ENCODE measurements at places on chromosomes 7 and 10.

- no peak for DNase-seq
These were observed 82.6 kb upstream of the ABCB5 start for GRCh38 chr7:20532890-20533289.

GRCh38 chr10:15715619-15716227 is 4.0 kb downstream of the ITGA8 start:
- no peak for DNase-seq

GRCh38 chr7:51234609-51235308 is 81.8 kb downstream of the COBL start:
- DNase-seq: no peak

DNA sequence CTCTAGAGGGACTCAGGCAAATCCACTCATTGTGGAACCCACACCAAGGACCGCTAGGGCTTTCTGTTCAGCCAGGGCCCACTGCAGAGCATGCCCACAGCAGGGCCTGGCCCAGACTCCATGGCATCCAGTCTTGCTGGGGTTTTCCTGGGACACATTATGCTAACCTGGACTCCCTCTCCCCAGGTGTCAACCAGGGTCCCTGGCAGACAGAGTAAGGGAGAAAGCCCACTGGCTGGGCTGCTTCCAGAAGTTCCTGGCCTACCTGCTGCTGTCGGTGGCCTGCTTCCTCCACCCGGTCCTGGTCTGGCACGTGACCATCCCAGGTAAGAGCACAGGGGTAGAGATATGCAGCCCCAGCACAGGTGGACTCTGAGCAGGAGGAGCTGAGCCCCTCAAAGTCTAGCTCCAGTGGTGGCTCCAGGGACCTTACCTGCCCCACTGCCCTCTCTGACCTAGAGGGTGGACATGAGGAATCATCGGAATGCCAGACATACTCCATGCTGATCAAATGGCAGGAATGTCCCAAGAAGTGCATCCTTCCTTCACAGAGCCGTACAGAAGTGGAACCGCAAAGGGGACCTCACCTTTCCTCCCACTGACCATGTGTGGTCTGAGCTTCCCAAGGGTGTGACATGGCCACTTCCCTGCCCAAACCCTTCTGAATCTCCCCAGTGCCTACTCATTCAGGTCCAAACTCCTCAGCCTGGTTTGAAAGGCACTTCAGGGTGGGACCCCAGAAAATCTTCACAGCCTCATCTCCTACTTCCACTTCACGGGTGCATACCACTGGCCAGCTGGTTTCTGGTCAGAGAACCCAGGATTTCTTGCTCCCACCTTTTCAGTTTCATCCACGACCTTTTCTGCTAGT is 22.5 kb downstream of the TMEM72 start:
- DNase-seq: no peak

DNA sequence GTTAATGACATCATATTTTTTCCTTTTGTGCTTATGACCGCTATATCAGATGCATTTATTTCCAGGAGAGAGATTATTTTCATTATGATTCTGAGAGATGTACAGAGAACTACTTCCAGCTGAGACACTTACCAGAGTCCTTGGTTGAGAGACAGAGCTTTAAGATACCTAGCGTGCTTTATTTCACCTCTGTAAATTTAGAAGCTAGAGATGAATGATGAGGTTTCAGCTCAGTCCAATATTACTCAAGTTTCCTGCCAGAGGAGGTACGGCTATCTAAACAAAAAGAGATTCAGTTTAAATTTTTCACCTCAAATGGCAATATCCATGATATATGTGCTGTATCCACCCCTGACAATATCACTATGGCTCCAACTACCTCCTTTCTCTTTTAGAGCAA is 182.6 kb upstream of the FAM3C start:
- DNase-seq: no peak

Data from brain (organoid and tissue), 16 donors.